ENCODE measurements at places on chromosomes 7 and 10.
A peak's percentile ranks its signal among the peaks of the same experiment; 100 is the strongest.

- DNase-seq = no peak
Measured at GRCh38 chr7:40077849-40078248, 56.6 kb downstream of the MPLKIP start.

DNA sequence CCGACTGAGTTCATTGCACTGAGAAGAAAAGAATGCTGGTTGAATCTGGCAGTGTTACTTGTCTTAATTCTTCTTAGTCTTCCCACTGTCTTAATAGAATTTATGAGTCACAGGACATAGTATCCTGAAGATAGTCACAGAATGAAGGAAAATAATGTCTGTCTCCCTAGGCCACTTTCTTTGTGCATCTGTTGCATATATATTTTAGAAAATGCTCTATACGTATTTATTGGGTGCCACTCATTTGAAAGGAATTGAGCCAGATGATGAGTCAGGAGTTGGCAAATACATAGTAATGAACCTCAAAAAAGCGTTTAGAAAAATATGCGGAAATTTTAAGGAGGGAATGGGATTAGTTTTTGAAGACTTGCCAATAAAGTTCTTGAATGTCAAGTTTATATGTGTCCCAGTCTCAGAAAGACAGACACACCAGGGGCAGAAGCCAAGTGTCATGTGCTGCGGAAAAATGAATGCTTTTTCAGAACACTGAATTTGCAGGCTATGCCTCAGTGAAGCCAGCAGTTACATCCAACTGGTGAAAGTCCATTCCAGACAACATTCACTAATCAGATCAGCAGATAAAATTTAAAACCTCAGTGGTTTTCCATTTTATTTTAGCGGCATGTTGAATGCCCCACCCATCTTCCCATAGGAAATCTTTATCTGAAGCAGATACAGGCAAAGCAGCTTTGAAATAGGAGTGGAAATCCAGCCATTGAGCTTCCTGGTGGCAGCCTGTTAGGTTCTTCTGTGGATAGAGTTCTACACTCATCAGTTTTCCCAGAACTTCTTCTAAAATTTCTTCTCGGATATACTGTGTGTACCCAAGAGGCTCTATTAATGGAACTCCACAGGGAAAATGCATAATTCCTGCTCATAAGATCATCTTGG lies 308.4 kb downstream of the BICC1 start:
- DNase-seq = no peak

DNA sequence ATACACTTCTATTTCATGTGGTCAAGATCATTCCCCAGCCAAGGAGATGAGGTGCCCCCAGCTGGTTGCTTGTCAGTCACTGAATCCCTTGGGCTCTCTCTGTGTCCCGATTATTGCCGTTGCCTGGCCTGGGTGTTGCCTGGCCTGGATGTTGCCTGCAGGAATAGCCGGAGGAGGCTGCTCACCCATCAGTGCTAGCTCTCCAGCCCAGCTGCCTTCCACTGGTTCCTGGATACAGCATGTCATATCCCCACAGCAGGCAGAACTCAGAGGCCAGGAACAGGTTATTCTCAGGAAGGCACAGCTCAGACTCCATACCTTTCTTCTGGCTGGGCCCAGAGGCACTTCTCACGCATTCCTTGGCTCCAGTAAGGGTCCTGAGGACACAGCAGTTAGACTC lies 542.1 kb upstream of the MGMT start:
- no peak for DNase-seq

DNA sequence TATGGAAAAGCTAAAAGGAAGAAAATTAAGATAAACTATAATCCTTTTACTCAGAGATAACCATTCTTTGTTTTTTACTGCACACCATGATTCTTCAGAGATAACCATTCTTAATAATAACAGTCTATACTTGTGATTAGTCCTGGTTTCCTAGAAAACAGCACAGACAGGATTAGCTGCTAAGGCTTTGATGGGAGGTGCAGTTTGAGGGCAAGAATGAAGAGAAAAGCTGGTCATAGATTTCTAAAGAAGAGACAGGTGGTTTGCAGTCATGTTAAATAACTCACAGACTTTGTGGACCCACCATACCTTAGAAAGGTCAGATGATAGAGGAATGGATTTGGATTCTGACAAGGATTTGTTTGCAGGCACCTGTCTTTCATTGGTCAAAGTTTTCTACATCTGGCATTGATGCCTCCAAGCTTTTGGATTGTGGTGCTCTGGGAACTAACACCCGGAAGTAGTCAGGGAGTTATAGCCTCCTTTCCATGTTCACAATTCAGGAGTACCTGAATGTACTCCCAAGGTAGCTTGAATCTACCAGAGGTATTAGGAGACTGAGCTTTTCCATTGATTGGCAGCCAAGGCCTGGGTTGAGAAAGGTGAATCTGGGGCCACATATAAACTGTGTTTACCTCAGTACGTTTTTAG lies 3.7 kb downstream of the SMC3 start:
- DNase-seq = no peak

DNA sequence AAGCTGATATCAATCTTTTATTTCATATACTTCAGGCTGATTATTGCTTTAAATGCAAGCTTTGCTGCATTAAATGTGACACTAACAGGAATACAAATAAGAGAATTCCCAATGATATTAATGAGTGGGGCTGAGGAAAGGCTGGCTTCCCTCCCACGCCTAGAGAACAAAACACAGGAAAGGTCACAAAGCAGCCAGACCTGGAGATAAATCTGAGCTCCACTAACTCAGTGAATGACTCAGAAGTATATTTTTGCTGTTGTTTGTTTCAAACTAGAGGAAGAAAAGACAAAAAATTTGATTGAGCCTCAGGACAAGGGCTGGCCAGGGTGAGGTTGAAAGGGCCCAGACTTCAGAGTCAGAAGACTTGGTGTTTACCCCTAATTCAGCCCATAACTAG lies 88.1 kb downstream of the XPNPEP1 start:
- DNase-seq = no peak

- DNase-seq = no peak
Measured at GRCh38 chr10:68212721-68213352, 19.1 kb downstream of the ATOH7 start.

DNA sequence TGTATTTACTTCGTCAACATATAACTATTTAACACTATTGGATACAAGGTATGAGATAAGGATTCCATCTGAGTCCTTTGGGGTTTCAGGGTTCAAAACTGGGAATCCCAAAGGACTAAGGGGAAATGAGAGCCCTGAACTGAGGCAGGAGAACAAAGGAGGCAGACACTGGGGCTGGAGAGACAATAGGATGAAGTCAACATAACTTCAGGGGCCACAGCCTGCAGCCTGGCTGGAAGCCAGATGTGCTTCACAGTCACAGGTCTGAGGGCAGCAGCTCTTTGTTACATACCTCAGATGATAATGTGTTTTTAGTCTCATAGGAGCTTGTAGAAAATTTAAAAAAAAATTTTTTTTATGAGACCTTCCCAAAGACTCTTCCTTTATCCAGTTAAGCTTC lies 73.3 kb downstream of the NRF1 start:
- no peak for DNase-seq

GRCh38 chr7:138196971-138197896 lies 121.0 kb downstream of the AKR1D1 start:
- DNase-seq = no peak

GRCh38 chr7:66170309-66171231 lies 34.6 kb upstream of the TPST1 start:
- no peak for DNase-seq

- DNase-seq = no peak
Measured at GRCh38 chr10:92734301-92734700, 44.5 kb downstream of the HHEX start.

DNA sequence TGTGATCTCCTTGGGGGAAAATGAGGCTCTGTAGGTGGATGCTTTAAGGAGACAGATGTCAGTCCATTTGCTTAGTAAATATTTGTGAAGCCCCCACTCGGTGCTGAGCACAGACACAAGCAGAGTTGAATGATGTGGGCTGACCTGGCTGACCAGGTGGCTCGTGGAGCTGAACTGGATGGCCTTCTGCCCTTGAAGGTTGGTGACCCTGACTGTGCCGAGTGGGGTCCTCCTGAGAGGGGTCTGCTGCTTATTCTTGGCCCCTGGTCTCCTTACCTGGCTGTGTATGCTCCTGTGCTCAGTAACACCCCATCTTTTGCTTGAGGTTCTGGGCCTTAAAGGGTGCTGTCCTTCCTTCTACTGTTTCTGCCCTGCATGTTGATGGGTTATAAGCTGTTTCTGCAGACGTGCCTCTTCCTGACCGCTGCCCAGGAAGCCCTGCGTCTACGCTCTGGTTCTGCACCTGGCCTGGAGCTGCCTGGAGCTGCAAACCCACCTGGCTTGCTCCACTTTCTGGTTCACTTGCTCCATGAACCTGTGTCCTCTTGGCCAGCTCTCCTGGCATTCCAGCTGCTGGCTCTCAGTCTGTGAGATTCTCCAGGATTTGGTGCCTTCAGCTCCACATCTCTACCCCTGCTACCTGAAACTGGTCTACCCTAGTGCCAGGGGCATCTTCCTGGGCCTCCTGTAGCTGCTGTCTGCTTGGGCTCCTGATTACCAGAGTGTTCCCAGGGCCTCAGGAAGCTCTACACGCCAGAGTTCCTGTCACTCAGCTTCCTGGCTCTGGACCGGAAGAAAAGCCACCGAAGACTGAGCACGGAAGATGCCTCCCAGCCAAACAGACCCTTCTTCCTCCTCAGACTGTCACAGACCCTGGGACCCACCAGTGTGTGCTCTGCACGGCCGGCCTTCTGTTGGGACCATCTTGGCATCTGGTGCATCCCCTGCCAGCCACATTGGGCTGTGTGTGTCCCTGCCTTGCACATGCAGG lies 76.5 kb downstream of the ADCY1 start:
- no peak for DNase-seq

- no peak for DNase-seq
Measured at GRCh38 chr10:69412232-69412790, 4.4 kb downstream of the TACR2 start.

- DNase-seq = no peak
Measured at GRCh38 chr7:11750191-11750590, 81.8 kb downstream of the THSD7A start.

GRCh38 chr7:105589356-105590077 lies 8.2 kb upstream of the EFCAB10 start:
- DNase-seq = peak; percentile 7

DNA sequence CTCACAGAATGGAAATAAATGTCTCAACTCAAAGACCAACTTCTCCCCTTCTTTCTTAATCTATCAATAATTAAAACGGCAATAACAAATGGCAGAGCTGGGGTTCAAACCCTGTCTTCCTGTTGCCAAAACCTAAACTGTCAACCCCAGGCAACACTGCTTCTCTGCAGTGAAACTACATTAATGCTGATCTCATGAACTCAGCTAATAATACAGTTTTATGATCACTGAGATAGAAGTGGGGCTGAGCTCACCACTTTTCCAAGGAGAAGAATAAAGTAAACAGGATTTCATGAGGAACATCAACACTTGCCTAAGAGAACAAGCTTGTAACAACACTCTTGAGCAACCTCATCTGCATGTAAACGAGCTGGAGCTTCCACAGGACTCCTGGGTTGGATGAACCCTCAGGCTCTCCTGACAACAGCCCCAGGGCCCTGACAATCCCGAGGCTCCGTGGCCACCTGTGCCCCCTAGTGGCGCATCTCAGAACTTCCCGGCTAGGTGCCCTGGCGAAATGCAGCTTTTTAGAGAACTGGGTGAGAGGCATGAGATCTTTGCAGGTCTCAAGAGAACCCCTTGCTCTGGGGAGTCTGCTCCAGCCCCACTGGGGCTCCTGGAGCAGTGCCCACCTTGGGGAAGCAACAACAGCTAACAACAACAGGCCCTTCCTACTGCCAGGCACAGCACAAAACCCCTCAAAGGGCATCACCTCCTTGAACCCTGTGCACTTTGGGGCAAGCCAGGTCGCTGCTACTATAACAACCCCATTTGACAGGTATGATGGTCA lies 169.3 kb downstream of the SH3PXD2A start:
- DNase-seq = peak; percentile 50

All from stimulated activated CD4-positive, alpha-beta T cell treated with anti-CD3 and anti-CD28 coated beads, TNF-alpha, amount 100 ng/mL, for 24 hours (primary cell).